Transverse colon (tissue), 4 donors: ENCODE measurements at places on chromosomes 7 and 10. TPM values are rescaled to one million over a fixed set of nuclear protein-coding genes. Genes with fewer than 3 reads are reported as not detected.

DNA sequence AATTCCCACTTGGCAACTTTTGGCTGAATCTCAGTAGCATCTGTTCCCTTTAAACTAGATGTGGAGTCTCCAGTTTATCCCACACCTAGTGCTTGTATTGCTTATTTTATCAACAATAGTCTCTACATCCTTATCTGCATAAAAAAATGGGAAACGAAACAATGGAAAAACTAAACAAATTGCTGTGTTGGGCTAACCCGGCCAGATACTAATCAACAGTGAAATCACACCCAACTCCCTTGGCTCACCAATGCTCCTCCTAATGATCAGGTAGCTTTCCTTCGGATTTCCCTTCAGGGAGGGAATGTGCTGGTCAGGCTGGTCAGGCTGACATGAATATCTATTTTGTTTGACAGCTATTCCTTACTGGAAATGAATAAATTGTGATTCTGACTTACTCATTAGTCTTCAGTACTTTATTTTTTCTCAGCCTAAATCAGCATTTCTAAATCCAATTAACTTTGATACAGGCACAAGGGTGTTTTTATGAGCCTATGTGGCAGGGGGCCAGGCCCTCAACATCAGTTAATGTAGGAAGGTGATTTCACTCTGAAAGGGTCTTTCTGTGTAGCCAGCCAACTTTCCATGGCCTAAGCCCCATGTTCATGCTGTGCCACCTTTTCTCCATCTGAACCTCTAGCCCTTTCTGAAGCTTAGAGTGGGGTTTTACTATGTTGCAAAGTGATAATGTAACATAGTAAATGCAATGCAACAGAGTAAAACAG lies 170.5 kb upstream of the NPSR1 start:
- no peak overlapping the region for H3K27ac ChIP-seq
- no peaks in the 10 kb centered on the region for H3K4me1 ChIP-seq
- DNase-seq, result no peak
- H3K4me3 ChIP-seq, result no peak overlapping the region

- H3K4me3 ChIP-seq, result no peak overlapping the region
- no peak for DNase-seq
- H3K27me3 ChIP-seq, result peaks cover 51% of the 10 kb centered on the region
- no peaks in the 10 kb centered on the region for H3K4me1 ChIP-seq
- H3K36me3 ChIP-seq, result no peaks in the 10 kb centered on the region
Measured at GRCh38 chr7:86645676-86646276, 2.1 kb downstream of the GRM3 start.

DNA sequence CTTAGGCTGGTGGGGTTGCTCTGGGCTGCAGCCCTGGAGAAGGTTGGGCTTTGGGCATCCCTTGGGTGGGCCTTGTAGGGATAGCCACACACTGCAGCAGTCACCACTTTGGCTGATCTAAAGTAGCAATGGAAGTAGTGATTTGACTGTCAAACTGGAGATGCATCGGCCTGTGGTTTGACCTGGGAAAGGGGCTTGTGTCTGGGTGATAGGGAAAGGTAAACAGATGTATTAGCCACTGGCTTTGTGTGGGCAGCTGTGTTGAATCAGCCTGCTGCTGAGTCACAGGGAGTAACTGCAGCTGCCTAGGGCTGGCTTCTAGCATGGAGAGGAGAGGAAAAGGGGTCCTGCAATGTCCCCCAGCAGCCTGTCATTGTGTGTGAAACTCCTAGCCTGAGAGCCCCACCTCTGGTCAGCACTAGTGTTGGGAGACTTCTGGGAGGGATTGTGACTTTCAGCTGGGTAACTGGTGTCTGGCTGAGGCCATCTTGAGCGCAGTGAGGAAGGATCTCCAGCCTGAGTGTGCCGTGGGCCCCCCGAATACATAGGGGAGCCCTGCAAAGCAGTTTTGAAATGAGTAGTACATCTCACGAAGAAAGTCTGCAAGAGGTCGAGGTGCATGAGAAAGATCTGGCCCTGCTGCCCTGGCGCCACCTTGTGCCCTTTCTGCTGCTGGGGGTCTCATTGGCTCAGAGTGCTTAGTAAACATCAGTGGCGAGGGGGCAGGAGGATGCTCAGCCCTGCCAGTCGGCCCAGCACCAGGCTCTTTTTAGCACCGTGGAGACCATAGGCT lies 117.3 kb downstream of the FANK1 start:
- no peaks in the 10 kb centered on the region for H3K4me1 ChIP-seq
- H3K27ac ChIP-seq, result no peak overlapping the region
- H3K36me3 ChIP-seq, result no peaks in the 10 kb centered on the region
- H3K4me3 ChIP-seq, result no peak overlapping the region
- DNase-seq, result no peak
- H3K27me3 ChIP-seq, result no peaks in the 10 kb centered on the region

SPDYE1 gene
- total RNA-seq, result not detected

DNA sequence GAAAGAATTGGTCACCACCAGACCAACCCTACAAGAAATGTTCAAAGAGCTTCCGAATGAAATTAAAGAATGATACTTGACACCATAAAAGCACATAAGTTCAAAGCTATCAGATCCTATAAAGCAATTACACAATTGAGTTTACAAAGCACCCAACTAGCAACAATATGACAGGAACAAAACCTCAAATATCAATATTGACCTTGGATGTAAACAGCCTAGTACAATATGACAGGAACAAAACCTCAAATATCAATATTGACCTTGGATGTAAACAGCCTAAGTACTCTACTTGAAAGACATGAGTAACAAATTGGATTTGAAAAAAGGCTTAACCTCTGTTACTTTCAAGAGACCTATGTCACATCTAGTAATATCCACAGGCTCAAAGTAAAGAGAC lies 1201.4 kb downstream of the XPNPEP1 start:
- no peak overlapping the region for H3K4me3 ChIP-seq
- no peaks in the 10 kb centered on the region for H3K4me1 ChIP-seq
- no peak for DNase-seq

- H3K4me3 ChIP-seq, result no peak overlapping the region
- peak; percentile 50 for DNase-seq
- peaks cover 17% of the 10 kb centered on the region for H3K27me3 ChIP-seq
- no peak overlapping the region for H3K27ac ChIP-seq
- H3K36me3 ChIP-seq, result no peaks in the 10 kb centered on the region
Measured at GRCh38 chr7:3065724-3066143, 22.1 kb upstream of the CARD11 start.

GRCh38 chr7:24722386-24723177 lies 34.7 kb downstream of the GSDME start:
- no peaks in the 10 kb centered on the region for H3K27me3 ChIP-seq
- no peaks in the 10 kb centered on the region for H3K4me1 ChIP-seq
- no peak overlapping the region for H3K27ac ChIP-seq
- no peaks in the 10 kb centered on the region for H3K36me3 ChIP-seq
- H3K4me3 ChIP-seq, result no peak overlapping the region
- no peak for DNase-seq

- DNase-seq, result no peak
- H3K27ac ChIP-seq, result no peak overlapping the region
- H3K27me3 ChIP-seq, result peaks cover 60% of the 10 kb centered on the region
- H3K4me1 ChIP-seq, result no peaks in the 10 kb centered on the region
- no peak overlapping the region for H3K4me3 ChIP-seq
Measured at GRCh38 chr10:100318207-100318606, 11.8 kb downstream of the PKD2L1 start.

DNA sequence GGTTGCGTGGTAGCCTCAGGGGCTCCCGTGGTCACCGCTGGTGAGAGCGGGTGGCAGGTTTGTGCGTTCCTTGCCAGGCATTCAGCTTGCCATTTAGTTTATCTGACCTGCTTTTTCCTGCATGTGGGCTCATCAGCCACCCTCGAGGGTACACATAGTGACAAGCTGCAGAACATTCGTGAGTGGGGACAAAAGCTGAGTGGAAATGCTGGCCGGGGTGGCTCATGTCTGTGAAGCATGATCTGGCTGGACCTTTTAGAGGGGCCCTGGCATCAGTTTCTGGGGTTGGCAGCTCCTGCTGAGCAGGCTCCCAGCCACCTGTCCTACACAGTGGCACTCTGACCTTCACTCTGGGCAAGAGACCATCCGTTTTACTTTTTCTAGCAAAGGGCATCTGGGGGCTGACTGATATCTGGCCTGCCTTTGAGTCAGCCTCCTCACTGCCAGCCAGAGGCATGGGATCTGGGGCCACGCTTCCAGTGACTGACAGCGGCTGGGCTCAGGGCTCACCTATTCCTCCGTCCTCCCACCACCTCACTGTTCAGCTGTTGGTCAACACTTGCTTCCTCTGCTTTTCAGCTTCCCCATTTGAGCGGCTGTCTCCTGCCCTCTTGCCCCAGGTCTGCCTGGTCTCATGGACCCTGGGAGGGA lies 75.0 kb downstream of the LANCL2 start:
- H3K4me3 ChIP-seq, result no peak overlapping the region
- H3K27me3 ChIP-seq, result no peaks in the 10 kb centered on the region
- no peak for DNase-seq
- no peak overlapping the region for H3K27ac ChIP-seq
- no peaks in the 10 kb centered on the region for H3K4me1 ChIP-seq

DNA sequence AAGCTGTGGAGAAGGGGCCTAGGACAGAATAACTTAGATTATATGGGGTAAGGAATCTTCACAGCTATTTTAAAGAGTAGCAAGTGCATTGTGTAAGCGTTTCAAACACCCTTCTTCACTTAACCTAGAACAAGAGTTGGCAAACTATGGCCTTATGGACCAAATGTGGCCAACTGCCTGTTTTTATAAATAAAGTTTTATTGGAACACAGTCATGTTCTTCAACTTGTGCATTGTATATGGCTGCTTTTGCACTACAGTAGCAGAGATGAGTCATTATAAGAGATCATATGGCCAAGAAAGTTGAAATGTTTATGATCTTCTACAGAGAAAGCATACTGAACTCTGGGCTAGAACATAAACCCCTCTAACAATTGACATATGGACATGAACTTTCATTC lies 187.8 kb downstream of the ETV1 start:
- no peak overlapping the region for H3K27ac ChIP-seq
- no peaks in the 10 kb centered on the region for H3K36me3 ChIP-seq
- no peak for DNase-seq
- no peak overlapping the region for H3K4me3 ChIP-seq
- H3K4me1 ChIP-seq, result no peaks in the 10 kb centered on the region

NPC1L1 gene
- total RNA-seq, result 0.48 TPM

- peaks cover 6% of the 10 kb centered on the region for H3K4me1 ChIP-seq
- DNase-seq, result no peak
- H3K36me3 ChIP-seq, result no peaks in the 10 kb centered on the region
- no peak overlapping the region for H3K27ac ChIP-seq
- peaks cover 52% of the 10 kb centered on the region for H3K27me3 ChIP-seq
Measured at GRCh38 chr10:97854743-97855142, 5.1 kb downstream of the GOLGA7B start.

NYAP1 gene
- total RNA-seq, result not detected
